ENCODE measurements at places on chromosomes 7 and 10. TPM values are rescaled to one million over a fixed set of nuclear protein-coding genes. Genes with fewer than 3 reads are reported as not detected.

The TFEC gene
- not detected for total RNA-seq

The SNX10 gene
- total RNA-seq: 9.8 TPM

DNA sequence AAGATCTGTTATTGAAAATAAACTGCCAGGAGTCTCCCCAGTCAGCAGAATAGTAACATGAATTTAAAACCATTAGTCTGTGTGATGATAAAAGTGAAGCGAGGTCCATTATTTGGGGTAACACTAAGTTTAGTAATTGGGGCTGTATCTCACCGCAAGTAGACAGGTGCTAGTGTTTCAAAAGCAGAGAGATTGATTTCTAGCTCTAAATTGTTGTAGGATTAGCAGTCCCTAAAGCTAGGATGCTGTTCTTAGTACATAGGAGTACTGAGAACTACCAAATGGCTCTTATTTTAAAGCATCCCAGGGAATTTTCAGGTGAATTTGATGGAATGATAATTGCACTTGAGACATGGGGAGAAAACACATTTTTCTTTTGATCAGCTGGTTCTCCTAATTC lies 70.5 kb downstream of the CPED1 start:
- DNase-seq: no peak

DNA sequence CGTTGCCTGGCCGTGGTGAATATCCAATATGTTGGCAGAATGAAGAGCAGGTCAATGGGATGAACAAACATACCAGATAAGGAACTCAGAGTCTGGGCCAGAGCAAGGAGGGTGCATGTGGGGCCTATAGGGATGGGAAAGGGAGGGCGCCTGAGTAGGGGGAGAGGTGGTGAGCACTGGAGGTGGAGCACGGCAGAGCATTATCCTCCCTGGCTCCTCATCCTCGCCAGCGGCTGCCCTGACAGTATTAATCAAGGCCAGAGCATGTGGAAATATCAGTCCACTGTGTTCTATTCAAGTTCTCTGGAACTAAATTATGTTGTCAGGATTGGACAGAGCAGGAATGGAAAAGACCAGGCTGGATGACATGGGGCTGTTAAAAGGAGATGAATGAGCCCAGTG lies 254.8 kb upstream of the ZMIZ1 start:
- DNase-seq: no peak
